ENCODE measurements at places on chromosomes 4 and X. TPM values are rescaled to one million over a fixed set of nuclear protein-coding genes. Genes with fewer than 3 reads are reported as not detected.

The SRD5A3 gene
- 5.4 TPM for total RNA-seq

The DOK7 gene
- total RNA-seq = 8.8 TPM

The MAGEC3 gene
- 1.8 TPM for total RNA-seq

The BANK1 gene
- total RNA-seq = 1.1 TPM

The MAGEB6B gene
- not detected for total RNA-seq

The CNOT6L gene
- 39.9 TPM for total RNA-seq

The PDLIM5 gene
- total RNA-seq = 328 TPM

The AMBN gene
- not detected for total RNA-seq

The SYP gene
- 6.9 TPM for total RNA-seq

- no peaks in the 10 kb centered on the region for H3K36me3 ChIP-seq
- H3K4me3 ChIP-seq = no peak overlapping the region
- H3K27me3 ChIP-seq = no peaks in the 10 kb centered on the region
- H3K27ac ChIP-seq = no peak overlapping the region
Observed at GRCh38 chrX:126167560-126167959, 1.5 kb upstream of the DCAF12L2 start.

DNA sequence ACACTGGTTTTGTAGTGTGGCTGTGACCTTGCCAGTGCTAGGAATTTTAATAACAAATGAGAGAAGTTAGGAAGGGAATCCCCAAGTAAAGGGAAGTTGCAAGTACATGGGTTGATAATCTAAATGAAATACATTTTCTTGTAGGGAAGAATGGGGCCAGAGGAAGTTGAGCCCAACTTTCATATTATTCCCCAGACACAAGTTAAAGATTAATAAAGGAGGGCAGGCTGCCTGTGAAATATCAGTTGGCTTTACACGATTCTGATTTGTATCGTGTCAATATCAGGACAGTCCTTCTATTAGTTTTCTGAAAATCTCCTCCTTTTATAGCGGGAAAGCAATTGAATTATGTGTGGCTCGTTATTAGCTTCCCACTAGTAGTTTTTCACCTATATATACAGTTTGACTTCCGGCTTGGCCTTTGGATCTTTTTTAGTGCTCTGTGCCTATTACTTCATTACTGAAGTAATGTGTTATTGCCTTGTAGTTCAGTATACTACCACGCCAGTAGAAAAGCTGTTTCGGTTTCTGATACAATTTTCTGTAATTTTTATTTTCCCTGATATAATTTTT, 1.7 kb downstream of the PDLIM5 start:
- H3K4me3 ChIP-seq = peak overlapping the region; percentile 99
- H3K27ac ChIP-seq = peak overlapping the region; percentile 100
- DNase-seq = no peak

DNA sequence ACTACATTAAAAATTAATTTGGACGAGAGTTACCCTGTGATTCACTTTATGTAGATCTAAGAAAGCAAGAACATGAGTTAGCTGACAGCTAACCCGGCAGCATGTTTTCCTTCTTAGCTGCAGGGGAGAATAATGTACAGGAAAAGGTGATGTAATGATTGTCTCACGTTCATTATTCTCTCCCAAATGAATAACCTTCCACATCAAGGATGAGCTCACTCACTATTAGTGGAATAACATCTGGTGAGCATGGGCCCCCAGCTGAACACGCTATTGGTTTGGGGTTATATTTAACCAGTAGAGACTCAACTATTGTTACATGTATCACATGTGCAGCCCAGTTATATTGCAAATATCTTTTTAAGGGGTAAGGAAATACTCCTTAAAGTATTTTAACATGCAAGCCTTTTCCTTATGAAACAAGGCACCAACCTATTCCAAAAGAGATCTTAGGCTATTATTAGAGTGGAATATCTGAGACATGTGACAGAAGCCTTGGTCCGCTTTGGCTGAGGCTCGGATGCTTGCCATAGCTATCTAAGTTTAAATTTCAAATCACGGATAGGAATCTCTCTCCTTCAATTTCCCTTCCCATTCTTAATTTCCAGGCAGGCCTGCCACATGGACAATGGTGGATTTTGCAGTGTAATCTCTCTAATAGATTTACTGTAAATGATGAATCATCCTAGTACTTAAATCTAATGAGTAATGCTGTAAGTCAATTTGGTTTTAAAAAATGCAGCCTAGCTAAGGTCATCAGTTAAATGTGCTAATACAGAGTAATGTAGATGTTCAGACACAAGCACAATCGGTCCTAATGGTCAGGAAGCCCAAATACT, 99.0 kb upstream of the OTUD4 start:
- H3K27ac ChIP-seq = no peak overlapping the region
- H3K27me3 ChIP-seq = no peaks in the 10 kb centered on the region
- H3K4me3 ChIP-seq = no peak overlapping the region
- no peaks in the 10 kb centered on the region for H3K36me3 ChIP-seq
- peaks cover 11% of the 10 kb centered on the region for H3K4me1 ChIP-seq

DNA sequence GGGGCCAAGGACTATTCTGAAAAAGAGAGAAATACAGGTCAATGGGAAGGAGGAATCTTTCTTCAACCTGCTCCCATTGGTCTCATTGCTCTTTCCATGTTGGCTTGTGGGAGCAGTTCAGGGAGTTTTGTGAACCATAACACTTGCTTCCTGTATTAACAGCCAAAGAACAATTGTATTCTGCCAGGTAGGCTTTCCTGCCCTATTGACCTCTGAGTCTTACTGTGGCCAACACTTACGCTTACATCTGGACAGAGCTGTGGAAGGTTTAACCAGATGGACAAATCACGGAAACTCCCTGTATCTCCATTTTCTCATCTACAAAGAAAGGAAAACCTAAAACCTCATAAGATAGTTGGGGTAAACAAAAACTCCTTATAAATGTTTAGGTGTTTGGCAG, 30.7 kb downstream of the MID1IP1 start:
- no peak overlapping the region for H3K27ac ChIP-seq
- H3K36me3 ChIP-seq = no peaks in the 10 kb centered on the region
- H3K4me1 ChIP-seq = no peaks in the 10 kb centered on the region
- DNase-seq = no peak
- no peak overlapping the region for H3K4me3 ChIP-seq

DNA sequence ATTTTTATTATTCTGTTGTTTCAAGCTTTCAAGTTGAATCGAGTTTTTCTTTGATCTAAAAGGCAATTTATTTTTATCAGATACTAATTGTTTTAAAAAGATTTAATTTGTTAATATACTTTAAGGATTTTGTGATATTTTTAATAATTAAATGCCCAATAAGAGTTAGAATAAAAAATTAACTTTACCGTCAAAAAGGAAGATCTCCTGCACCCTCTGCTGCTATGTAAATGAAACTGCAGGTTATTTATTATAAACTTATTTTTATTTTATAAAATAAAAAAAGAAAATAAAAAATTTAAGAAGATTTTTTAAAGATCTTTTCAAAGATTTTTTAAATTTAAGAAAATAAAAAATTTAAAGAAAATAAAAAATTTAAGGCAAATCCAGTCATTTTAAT, 166.1 kb downstream of the CCSER1 start:
- H3K4me1 ChIP-seq = no peaks in the 10 kb centered on the region
- no peak for DNase-seq
- H3K4me3 ChIP-seq = no peak overlapping the region
- H3K36me3 ChIP-seq = no peaks in the 10 kb centered on the region

GRCh38 chr4:30610361-30610760, 109.8 kb upstream of the PCDH7 start:
- H3K4me3 ChIP-seq = no peak overlapping the region
- no peaks in the 10 kb centered on the region for H3K27me3 ChIP-seq
- DNase-seq = no peak
- H3K36me3 ChIP-seq = no peaks in the 10 kb centered on the region
- H3K27ac ChIP-seq = no peak overlapping the region

GRCh38 chrX:19616959-19617358, 101.7 kb upstream of the MAP3K15 start:
- H3K4me1 ChIP-seq = no peaks in the 10 kb centered on the region
- no peak overlapping the region for H3K27ac ChIP-seq
- DNase-seq = no peak
- no peaks in the 10 kb centered on the region for H3K27me3 ChIP-seq

DNA sequence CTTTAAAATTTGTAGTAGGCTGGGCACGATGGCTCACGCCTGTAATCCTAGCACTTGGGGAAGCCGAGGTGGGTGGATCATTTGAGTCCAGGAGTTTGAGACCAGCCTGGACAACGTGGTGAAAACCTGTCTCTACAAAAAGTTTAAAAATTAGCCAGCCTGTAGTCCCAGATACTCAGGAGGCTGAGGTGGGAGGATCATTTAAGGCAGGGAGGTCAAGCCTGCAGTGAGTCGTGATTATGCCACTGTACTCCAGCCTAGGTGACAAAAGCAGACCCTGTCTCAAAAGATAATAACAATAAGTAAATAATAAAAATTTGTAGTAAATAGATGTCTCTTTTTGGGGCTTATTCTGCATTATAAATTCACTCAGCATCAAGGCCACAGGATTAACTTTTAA, 118.5 kb downstream of the IRF2 start:
- peaks cover 18% of the 10 kb centered on the region for H3K4me1 ChIP-seq
- DNase-seq = no peak
- no peaks in the 10 kb centered on the region for H3K36me3 ChIP-seq
- peak overlapping the region; percentile 61 for H3K27ac ChIP-seq
- no peaks in the 10 kb centered on the region for H3K27me3 ChIP-seq
- no peak overlapping the region for H3K4me3 ChIP-seq

- no peaks in the 10 kb centered on the region for H3K36me3 ChIP-seq
- H3K4me1 ChIP-seq = no peaks in the 10 kb centered on the region
- H3K27me3 ChIP-seq = no peaks in the 10 kb centered on the region
- H3K4me3 ChIP-seq = no peak overlapping the region
Observed at GRCh38 chrX:112545051-112545450, 134.7 kb downstream of the LHFPL1 start.

DNA sequence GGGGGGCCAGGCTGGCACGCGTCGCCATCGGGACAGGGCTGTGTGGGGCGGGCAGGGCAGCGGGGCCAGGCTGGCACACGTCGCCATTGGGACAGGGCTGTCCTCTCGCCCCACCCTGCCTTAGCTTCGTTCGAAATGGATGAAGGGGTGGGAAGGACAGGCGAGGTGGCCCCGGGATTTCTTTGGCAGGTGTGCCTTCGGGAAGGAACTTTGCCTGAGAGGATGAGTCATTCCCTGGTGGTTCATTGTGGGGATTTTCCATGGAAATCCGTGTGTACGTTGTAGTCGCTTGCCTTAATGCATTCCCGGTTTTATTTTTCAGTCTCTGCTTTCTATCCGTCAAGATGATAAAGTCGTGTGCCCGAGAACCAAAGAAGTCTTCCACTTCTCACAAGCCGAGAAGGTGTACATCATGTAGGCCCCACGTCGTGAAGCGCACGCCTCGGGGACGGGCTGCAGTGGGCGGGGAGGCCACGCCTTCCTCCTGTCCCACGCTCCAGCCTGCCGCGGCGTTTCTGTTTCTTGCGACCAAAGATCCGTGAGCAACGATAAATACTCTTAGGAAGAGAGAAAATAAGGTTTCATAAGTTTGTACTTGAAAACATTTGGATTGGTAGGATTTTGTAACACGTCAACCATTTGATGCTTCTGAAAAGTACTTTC, 8.1 kb upstream of the UVSSA start:
- H3K27me3 ChIP-seq = no peaks in the 10 kb centered on the region
- H3K4me3 ChIP-seq = no peak overlapping the region
- no peaks in the 10 kb centered on the region for H3K4me1 ChIP-seq
- no peak for DNase-seq

- H3K4me3 ChIP-seq = no peak overlapping the region
- H3K27ac ChIP-seq = no peak overlapping the region
- DNase-seq = no peak
- peaks cover 17% of the 10 kb centered on the region for H3K36me3 ChIP-seq
- H3K4me1 ChIP-seq = no peaks in the 10 kb centered on the region
Observed at GRCh38 chrX:40074080-40074958, 23.4 kb downstream of the BCOR start.

DNA sequence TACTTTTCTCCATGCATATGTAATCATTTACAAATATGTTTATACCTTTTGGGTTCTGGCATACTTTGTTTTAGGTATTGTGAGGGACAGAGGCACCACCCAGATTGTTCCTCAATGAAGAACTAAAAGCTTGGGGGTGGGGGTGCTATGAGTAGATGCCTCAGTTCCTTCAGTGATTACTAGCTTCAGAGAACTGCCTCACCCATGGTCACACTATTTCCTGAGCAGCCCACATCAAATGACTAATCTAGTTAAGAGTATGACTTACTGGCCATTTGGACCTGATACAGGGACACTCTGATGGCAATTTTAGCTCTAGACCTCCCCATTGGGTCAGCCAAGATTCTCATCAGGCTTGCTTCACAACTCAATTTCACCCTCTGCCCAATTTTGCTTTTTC, 22.2 kb upstream of the CXXC4 start:
- H3K27me3 ChIP-seq = no peaks in the 10 kb centered on the region
- H3K4me3 ChIP-seq = no peak overlapping the region
- no peaks in the 10 kb centered on the region for H3K36me3 ChIP-seq
- no peak overlapping the region for H3K27ac ChIP-seq
- no peaks in the 10 kb centered on the region for H3K4me1 ChIP-seq
- DNase-seq = no peak

GRCh38 chrX:29143756-29144155, 556.5 kb downstream of the IL1RAPL1 start:
- H3K4me1 ChIP-seq = no peaks in the 10 kb centered on the region
- no peaks in the 10 kb centered on the region for H3K27me3 ChIP-seq
- DNase-seq = no peak
- H3K27ac ChIP-seq = no peak overlapping the region

DNA sequence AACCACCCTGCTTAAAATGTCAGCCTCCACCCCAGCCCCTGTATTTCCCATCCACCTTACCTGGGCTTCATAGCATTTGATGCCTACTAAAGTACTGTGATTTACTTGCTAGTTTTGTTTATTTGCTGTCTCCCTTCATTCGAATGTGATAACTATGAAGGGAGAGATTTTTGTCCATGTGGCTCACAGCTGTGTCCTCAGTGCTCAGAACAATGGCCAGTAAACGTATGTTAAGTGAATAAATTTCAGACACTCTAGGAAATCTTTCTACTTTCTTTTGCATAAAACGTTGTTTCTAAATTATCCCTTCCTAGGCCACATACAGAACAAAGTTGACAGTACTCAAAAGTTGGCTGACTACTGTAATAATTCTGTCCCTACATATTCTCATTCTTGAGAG, 114.7 kb upstream of the OTUD4 start:
- no peak overlapping the region for H3K4me3 ChIP-seq
- no peak for DNase-seq
- H3K27ac ChIP-seq = no peak overlapping the region

GRCh38 chr4:29459926-29460325, 1260.2 kb upstream of the PCDH7 start:
- no peaks in the 10 kb centered on the region for H3K27me3 ChIP-seq
- no peak overlapping the region for H3K4me3 ChIP-seq
- no peak for DNase-seq
- no peaks in the 10 kb centered on the region for H3K36me3 ChIP-seq
- H3K27ac ChIP-seq = no peak overlapping the region

GRCh38 chr4:105061136-105061696, 85.5 kb upstream of the TET2 start:
- DNase-seq = no peak
- H3K27me3 ChIP-seq = no peaks in the 10 kb centered on the region
- H3K27ac ChIP-seq = no peak overlapping the region
- no peaks in the 10 kb centered on the region for H3K36me3 ChIP-seq
- no peak overlapping the region for H3K4me3 ChIP-seq
- no peaks in the 10 kb centered on the region for H3K4me1 ChIP-seq
